8988T (cell line): ENCODE measurements at places on chromosomes 1 and 21.

GRCh38 chr1:47393141-47393540, 22.9 kb upstream of the FOXE3 start:
- DNase-seq = no peak

DNA sequence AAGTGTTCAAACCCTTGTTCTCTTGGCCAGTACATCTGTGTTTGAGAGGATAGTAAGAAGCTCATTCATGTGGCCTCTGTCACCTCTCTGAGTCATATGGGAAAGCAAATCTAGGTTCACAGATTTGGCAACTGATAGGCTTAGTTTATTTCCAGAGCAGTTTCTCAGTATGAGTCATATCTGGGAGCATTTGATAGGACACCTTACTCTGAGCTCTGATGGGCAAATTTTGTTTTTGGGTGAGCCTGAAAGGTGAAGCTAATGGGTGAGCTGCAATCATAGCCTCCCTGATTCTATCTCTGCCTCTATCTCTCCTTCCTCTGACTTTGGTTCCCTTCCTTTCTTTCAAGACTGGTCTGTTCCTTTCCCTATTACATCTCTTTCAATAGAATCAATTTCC, 134.4 kb downstream of the S1PR1 start:
- DNase-seq = no peak

GRCh38 chr1:210003501-210003900, 65.5 kb downstream of the SYT14 start:
- no peak for DNase-seq

GRCh38 chr1:90782046-90782445, 64.9 kb upstream of the BARHL2 start:
- DNase-seq = no peak

DNA sequence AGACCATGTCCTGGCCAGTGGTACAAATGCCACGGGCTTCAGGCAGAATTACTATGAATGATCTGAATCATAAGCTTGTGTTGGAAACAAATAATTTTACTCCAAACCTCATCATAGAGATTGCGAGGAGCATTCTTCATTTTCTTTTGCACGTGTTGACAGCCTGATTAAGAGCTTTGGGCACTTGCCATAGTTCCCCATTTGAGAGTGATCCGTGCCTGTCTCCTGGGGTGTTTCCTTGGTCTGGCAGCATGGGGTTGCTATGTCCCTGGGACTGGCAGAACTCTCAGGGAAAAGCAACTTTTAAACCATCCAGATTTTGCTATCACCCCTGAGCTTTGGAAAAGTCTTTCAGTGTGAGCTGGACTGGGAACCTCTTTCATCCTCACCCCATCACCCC, 54.3 kb upstream of the KCNJ6 start:
- DNase-seq = no peak

- no peak for DNase-seq
Observed at GRCh38 chr1:9281908-9282695, 10.6 kb upstream of the SPSB1 start.

DNA sequence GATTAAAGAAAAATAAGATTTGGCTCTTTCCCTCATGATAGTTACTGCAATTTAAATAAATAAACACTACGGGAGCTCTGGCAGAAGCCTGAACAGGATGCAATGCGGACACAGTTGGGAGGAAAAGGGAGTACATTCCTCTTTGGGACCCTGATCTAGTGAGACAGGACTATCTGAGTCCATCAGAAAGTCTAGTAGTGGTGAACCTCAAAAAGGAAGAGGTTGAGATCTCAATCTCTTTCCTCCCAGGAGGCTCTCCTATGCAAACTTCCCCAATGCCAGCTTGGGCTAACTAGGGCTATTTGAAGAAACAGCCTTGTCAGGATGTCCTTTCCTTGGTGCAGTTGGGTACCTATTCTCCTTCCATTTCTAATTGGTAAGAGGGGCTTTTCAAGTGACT, 4.9 kb upstream of the ABCD3 start:
- no peak for DNase-seq

DNA sequence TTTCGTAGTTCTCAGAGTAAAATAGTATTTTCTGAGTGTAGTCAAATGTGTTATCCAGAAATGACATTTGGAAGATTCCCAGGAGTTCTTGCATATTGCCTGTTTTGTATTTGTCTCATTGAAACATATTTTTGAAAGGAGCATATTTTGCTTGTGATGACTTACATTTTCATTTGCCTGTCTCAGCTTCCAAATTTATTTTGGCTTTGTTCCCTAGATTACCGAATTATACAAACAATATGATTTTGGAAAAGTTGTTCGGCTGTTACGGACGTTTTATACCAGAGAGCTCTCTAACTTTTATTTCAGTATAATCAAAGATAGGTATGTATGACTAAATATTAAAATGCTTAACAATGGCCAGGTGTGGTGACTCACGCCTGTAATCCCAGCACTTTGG, 46.0 kb downstream of the IARS2 start:
- no peak for DNase-seq

- no peak for DNase-seq
Observed at GRCh38 chr1:70922196-70922595, 125.4 kb downstream of the PTGER3 start.

GRCh38 chr1:183105449-183105848, 80.6 kb upstream of the LAMC2 start:
- DNase-seq = no peak

DNA sequence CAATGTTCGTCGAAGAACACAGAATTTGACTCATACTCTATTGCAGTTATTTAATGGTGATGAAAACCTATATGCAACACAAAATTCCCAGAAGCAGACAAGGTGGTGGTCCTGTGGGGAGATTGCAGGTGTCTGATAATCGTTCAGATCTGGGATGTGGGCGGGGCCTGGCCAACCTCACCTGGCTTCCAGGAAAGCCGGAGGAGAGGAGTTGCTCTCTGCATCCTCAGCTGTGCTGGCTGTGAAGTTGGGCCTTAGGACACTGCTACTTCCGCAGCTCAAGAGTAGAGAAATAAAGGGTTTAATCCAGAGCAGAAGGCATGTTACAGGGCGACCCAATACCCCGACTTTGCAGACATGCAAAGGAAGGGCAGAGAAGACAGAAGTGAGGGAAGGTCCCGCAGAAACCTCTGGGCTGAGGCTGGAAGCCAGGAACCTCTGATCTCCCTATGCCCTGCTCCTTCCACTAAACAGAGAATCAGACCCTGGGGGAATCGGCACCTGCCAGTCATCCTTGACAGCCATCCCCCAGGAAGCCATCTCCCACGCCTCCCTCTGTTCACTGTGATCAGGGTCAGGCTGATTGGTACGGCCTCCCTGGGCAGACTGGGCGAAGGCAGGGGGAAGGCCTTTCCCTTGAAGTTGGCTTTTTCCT, 590.3 kb downstream of the AJAP1 start:
- no peak for DNase-seq

GRCh38 chr1:109046671-109047070, 4.8 kb upstream of the WDR47 start:
- no peak for DNase-seq

DNA sequence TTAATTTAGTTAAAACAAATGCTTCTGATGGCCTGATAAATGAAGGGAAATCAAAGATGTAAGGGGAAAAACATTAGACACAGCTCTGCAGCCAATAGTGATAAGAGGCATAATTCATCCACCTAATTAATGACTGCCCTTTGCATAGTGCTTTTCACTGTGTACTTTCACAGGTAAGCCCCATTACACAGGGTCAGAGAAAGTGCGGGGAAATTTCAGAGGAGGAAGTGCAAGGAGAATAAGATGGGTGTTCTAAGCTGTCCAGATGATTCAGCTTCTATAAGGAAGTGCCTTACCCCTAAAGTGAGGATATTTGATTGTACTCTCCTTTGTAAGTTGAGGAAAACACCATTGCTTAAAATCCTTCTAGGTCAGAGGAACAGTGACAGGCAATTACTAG, 88.0 kb downstream of the NR5A2 start:
- no peak for DNase-seq

- DNase-seq = no peak
Observed at GRCh38 chr1:162983671-162984425, 85.3 kb upstream of the RGS4 start.

DNA sequence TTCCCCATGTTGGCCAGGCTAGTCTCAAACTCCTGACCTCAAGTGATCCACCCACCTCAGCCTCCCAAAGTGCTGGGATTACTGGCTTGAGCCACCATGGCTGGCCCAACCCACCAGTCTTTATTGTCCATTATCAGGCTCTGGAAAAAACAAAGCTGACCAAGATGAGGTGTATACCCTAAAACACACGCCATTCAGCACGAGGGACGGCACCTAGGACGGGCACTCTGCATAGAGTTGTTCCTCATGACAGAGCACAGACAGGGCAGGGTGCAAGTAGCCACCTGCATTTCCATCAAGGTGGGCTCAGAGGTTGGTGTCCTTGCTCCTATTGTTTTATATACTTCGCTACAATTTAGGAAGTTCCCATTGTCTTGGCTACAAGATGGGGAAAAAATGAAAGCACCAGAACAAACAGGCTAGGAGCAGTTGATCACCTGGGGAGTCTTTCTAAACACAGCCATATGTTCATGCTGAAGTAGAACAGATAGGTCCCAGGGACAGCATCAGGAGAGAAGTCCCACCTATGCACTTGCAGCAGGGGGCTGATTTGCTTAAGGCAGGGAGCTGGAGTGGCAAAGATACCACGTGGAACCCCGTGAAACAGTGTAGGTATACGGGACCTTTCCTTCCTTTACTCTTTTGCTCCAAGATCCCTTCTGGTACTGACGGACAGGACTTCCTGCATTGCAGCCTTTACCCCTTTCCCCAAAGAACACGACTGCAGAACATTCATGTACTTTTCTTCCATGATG, 4.5 kb downstream of the KRTCAP2 start:
- no peak for DNase-seq

DNA sequence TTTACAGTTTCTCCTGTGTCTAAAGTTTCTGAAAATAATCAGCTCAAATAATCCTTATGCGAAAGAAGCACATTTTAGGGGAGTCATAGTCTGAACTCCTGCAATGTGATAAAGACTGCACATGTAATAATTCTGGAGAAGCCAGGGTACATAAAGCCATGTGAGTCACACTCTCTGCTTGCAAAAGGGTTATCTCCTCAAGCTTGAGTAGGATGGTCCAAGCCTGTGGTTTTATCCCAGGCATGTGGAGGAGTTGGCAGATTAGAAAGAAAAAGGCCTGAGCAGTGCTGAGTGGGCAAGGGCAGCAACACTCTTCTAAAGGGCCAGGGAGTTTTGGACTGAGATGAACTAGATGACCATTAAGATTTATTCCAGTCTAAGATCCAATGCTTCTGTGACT, 220.4 kb downstream of the RHOU start:
- DNase-seq = no peak

GRCh38 chr21:39020751-39021477, 162.3 kb downstream of the PSMG1 start:
- DNase-seq = peak; percentile 52
